ENCODE measurements at places on chromosomes 3 and 15.

DNA sequence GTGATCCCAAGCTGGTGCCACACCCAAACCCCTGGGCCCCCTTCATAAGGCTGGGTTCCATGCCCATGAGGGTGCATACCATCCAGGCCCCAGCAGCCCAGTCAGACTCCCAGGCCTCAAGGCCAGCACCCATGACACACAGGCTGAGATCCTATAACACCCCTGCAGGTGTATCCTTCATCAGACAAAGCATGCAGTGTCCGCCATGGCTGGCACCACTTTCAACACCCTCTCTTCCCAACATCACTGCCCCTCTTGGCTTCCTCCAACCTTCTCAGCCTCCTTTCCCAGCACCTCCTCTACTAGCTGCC lies 3.5 kb downstream of the CCDC51 start:
- no peak for DNase-seq

DNA sequence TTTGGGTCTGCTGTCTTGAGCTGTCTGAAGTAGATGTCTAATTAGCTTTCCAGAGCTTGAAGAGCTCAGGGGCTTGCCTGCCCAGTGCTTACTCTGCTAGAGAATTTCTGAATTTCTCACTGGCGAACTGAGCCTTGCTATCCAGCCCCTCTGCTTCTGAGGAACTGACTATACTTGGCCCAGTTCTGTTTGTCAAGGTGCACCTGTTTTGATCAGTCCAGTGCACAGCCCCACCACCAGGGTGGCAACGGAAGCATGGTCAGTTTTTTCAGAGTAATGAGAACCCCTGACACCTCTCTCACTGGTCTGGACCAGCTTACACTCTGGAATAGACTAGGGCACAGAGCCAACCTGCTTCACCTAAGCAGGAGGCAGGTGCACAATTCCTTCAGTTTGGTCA lies 25.2 kb downstream of the ITGB5 start:
- no peak for DNase-seq

- DNase-seq: no peak
Measured at GRCh38 chr15:81785181-81785580, 260.6 kb downstream of the MEX3B start.

DNA sequence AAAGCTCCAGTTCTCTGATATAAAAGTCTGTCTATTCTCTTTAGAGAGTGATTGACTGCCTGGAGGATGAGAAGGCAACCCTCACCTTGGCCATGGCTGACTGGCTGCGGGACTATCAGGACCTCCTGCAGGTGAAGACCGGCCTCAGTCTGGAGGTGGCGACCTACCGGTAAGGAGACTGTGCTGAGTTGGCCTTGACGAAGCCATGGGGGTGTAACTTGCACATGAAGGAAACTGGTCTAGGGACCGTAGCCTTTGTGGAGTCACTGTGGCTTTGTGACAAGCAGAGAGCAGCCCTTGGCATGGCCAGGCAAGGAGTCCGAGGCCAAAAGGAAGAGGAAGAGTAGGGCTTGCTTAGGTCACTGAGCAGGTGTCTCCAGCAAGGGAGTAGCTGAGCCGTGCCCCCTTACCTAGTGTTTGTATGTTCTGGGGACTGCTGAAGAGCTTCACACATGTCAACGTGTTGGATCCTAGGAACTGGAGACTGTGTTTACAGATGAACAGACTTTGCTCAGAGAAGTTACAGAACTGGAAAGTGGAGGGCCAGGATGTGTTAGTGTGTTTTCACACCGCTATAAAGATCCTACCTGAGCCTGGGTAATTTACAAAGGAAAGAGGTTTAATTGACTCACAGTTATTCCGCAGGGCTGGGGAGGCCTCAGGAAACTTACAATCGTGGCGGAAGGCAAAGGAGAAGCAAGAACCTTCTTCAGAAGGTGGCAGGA lies 8.8 kb downstream of the SYNM start:
- DNase-seq: no peak

DNA sequence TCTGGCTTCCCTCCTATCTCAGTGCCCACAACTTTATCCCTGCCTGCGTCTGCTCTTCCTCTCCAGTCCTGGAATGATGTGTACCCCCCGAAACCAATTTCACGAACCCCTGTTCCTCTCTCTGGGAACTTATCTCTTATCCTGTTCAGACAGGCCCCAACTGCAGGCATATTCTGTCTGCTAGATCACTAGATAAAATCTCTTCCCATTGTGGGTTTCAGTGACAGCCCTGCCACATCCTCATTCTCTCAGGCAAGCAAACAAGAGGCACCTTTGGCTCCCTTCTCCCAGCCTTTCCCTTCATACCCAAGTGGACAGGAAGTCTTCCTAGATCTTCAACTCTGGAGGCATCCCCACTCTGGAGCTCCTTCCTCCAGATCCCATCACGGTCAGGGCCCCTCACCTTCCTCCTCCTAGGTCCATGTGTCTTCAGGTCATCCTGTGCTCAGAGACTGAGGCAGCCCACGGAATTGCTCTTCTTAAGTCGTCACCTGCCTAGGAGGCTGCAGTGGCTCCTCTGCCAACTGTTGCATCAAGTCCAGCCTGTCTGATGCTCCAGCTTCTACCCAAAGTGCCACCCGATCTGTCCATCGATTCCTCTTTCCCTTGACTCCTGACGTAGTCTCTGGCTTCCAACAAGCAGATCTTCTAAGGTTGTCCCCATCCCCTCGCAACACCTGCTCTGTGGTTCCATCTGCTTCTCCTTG lies 190.8 kb downstream of the SLCO3A1 start:
- no peak for DNase-seq

GRCh38 chr3:106114220-106114619 lies 245.4 kb upstream of the CBLB start:
- no peak for DNase-seq

DNA sequence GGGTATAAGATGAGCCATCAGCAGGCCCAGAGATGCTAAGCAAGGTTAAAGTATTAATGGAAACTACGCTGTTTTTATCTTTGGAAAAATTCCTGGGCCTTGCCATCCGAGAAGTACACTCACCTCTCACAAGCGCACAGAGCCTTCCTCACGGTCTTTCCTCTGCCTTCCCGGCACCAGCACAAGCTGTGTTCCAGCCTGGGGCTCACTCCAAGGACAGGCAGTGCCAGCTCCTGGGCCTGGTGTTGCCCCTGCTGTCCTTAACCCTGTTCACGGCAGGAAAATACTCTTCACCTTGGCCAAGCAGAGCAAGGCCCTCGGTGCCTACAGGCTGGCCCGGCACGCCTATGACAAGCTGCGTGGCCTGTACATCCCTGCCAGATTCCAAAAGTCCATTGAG lies 14.3 kb upstream of the RHO start:
- no peak for DNase-seq

DNA sequence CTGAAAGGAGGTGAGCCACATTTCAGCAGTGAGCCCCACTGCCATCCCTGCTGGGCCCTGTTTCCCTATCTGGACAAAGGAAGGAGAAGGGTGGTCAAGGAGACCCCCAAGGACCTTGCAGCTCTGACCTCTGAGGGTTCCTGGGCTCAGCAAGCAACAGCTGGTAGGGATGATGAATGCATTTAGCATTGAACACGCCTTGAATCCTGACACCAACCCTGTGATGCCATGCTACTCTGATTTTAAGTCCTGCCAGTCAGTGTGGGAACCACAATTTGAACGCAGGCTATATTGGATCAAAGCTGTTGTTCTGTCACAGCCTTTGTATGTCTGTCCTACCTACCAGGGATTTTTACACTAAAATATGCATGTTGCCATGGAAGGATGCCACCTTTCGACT lies 6.5 kb downstream of the MPI start:
- no peak for DNase-seq

GRCh38 chr3:8891774-8892173 lies 71.5 kb downstream of the RAD18 start:
- DNase-seq: no peak

DNA sequence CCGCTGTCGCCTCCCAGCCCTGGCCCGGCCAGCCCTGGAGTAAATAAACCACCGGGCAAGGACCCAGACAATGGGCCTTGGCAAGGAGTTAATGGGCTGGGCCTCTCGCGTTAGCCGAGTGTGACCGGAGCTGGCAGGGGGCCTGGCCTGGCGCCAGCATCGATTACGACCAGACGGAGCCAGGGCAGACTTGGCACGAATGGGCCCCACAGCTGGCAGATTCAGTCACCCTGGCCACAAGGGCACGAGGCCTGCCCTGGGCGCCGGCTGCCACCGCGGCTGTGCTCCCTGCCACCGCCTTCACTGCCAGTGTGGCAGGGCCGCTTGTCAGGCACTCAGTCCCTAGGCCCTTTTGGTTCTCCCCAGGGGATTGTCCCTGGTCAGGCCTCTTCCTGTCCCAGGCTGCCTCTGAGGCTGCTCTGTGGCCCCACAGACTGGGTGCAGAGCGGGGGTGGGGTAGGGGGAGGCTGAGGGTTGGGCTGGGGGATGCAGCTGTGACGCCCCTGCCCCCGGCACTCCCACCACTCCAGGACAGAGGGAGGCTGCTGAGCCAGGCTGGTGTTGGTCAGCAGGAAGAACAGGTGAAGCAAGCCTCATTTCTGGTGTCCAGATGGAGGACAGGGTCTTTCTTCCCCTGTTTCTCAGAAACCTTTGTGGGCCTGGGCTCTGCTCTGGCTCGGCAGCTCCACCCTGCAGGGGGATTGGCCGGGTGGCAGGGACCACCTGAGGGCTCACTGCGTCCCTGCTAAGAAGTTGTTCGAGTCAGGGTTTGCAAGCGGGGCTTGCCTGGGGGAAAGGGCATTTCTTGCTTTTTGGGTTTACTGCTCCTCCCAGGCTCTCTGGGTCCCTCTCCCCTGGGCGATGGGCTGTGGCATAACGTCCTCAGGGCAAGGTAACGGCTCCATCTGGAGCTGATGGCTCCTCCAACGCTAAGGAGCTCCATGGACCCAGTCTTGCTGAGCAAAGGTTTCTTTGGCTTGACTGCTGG lies 30.5 kb upstream of the SRP14 start:
- DNase-seq: peak; percentile 96

DNA sequence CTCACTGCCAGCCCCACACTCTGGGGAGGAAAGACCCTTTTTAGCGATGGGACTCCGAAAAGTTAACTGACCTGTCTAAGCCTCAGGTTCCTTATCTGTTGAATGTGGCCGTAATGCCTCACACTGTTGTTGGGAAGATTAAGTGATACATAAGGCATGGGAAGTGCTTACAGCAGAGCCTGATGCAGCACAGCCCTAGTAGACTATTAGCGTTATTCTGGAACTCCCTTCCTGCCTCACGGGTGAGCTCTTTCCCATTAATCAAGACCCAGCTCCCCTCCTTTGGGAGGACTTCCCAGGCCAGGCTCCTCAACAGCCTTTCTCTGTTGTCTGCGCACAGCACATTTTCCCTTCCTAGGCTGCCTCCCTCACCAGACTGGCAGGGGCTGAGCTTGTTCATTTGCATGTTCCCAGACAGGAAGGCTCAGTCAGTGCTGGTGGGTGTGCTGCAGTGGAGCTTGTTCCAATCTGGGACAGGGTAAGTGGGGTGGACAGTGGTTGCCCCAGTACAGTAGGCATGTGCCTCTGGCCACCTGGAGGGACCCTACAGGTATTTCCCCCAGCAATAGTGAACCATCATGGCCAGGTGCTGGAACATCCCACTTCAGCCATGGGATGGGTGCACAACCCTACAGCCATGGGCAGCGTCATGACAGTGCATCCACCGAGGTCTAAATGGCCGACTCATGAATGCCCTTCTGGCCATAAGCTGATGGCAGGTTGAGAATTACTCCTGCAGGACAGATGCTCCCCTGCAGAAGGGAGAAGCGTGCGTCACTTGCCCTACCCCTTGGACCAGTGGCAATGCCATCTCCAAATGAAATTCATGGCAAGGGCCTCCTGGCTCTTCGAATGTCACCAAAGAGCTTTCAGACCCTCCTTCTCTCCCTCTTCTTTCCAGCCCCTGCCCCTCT lies 5.8 kb upstream of the PSTPIP1 start:
- DNase-seq: no peak

DNA sequence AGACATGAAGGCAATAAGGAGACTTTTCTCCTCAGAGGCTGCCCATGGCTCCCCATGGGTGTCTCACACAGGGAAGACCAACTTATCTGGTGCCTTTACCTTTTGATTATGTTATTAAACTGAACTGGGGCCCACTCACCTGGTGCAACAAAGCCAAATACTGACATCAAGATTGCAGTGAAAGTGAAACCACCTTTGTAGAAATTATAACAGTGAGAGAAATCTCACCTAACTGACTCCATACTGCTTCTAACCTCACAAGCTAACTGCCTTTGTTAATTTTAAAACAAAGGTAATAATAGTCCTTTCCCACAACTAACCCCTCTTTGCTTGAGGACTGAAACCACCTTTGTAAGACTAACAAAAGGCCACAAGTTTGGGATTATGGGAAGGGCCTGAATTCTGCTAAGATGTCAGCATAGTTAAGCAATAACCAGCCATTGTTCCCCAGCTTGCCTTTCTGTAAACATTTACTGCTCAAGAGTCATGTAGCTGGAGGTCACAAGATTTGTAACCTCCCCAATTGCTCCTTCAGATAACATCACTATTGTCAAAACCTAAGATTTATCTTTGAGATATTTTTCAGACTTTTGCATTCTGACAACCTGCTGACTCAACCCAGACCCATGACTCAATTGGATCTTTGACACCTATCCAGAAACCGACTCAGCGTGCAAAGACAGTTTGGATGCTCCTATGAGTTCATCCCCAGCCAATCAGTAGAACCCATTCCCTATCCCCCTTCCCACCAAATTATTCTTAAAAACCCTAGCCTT lies 420.3 kb upstream of the CFAP20DC start:
- DNase-seq: no peak

- no peak for DNase-seq
Measured at GRCh38 chr3:124137216-124137615, 145.3 kb upstream of the ROPN1 start.

GRCh38 chr3:64108784-64109317 lies 85.6 kb upstream of the PSMD6 start:
- DNase-seq: no peak

DNA sequence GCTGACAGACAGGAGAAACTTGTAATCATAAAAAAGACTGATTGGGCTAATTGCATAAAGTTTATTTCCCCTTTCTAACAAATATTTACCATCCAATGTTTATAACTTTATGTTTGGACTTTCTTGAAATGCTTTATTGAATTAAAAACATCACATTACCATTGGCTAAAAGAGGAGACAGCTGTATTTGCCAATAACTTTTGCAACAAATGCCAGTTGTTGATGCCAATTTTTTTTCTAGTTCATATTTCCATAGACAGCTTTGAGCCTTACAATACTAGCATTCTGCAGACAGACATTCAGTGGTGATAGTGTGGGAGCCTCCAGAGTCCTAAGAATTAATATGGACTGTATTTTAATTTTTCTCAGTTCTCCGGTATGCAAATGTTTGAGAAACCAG lies 198.4 kb downstream of the ADAMTS17 start:
- DNase-seq: no peak

- DNase-seq: no peak
Measured at GRCh38 chr15:78041946-78042345, 35.6 kb downstream of the TBC1D2B start.
